ENCODE measurements at places on chromosomes 5 and 9.

DNA sequence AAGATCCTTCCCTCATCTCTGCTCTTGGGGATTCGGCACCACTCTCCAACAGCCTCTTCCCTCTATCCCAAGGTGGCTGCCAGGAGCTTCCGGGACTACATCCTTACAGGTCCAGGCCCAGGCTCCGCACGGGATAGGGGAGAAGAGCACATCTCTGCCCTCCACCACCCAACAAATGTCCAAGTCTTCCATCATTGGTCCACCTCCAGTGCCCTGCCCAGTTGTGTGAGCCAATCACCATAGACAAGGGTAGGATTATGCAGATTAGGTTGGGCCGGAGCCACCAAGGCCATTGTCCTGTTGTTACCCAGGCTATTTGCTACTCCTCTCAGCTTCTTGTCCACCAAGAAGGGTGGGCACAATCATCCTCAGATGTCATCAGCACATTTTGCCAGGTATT lies 9.1 kb downstream of the UNC5A start:
- DNase-seq: no peak

DNA sequence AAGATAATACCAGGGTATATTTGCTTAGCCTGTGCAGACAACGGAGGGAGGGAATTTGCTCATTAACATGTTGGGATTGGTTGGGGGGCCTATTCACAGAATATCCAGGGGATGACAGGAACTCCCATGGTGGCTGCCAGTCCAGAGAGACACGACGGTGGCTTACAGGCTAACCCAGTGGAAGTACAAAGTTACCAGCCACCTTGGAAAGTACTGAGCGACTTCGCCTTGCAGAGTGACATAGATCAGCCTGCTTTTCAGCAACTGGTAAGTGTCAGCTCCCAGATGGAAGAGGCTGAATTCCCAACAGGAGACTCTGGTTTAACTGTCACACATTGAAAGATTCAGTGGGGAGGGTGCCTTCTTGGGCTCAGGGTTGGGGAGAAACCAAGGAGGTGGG lies 7.9 kb downstream of the ISL1 start:
- DNase-seq: no peak

DNA sequence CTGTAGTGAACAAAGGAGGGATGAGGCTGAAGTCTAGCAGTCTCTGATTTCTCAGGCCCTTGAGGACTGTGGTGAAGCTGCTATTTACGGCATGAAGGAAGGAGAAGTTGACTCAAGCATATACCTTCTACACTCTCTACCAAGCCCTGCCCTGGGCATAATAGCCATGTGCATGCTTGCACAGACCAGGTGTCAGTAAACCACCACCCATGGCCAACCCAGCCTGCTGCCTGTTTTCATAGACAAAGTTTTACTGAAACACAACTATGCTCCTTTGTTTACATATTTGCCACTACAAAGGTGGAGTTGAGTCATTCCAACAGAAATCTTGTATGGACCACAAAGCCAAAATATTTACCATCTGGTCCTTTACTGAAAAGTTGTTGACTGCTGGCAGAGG lies 126.9 kb downstream of the PAPPA start:
- no peak for DNase-seq

DNA sequence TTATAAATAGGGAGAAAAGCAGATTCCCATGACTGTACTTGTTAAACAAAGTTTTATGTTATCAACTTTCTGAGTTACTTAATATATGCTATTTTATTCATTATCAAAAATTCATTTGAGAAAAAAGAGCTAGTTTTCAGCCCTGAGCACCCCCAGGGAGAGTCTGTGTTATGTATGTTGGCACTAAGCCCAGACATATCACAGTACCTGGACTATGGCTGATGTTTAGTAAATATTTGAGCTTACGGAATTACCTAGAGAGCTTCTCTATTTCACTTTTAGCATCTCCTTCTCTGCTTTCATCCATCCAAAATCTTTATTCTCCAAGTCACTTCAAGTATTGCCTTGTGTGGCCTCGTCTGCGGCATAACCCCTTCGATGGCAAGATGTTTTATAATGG lies 225.9 kb upstream of the PCSK5 start:
- DNase-seq: no peak

DNA sequence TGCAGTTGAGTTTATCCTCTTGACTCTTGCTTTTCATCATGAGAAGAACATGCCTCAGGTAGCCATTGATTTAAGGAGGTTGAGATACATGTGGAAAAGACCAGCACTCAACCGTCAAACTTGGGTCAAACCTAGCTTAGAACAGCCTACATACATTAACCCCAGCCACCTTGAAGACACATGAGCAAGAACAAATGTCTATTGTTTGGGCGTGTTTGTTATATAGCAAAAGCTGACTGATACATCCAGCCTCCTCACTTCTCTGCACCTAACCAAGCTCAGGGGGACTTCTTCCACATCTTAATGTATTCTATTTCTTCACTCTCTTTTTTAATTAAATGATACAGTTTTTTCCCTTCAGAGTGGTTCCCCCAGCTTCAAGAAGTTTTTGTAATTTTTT lies 28.7 kb downstream of the DRD1 start:
- DNase-seq: no peak

DNA sequence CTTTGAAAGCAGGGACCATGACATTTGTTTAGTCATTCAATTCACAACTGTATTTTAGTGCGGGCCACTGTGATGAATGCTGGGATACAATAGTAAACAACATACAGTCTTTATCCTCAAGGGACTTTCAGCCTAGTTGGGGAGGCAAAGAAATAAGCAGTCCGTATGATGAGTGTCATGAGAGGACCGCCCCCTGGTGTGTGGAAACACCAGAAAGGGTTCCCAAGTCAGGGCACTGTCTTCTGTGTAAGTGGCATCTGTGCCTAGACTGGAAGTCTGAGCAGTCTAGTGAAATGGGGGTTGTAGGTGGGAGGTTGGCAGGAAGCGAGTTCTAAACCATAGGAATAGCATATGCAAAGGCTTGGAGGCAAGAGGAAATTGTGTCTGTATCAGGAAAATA lies 6.8 kb downstream of the C9orf43 start:
- DNase-seq: no peak

DNA sequence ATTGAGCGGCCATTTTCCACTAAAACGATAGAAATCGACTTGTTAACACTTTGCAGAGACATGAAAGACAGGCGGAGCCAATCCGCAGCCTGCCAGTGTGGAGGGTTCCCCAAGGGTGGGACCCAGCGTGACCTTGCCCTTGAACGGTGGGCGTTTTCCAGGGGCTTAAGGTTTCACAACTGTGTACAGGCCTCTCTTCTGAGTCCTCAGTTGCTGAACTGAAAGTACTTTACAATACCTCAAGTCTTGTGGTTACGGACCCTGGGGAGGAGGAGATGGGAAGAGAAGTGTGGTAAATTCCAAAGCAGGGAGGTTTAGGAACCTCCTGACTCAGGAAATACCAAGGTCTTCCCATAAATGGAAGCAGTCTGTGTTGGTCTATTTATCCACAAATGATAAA lies 68.2 kb upstream of the CKMT2 start:
- DNase-seq: no peak

Data from cortex of kidney (tissue), 1 donor.